ENCODE measurements at places on chromosomes 2 and 18.

DNA sequence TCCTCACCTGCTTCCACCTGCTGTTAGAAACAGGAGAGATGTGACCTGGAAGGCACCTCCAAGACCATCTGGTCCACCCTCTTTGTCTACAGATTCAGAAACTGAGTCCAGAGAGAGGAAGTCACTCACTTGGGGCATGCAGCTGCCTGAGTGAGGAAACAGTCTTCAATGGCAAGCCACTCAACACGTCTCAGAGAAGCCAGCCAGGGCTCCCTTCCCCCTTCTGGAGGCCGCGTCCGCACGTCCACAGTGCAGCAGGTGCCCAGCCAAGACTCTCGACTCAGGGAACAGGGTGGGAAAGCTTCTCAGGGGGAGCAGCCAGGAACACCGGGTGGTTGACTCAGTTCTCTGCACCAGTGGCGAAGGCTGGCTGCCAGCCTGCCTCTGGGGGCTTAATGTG is 201.7 kb downstream of the BCL11A start:
- no peak for DNase-seq

DNA sequence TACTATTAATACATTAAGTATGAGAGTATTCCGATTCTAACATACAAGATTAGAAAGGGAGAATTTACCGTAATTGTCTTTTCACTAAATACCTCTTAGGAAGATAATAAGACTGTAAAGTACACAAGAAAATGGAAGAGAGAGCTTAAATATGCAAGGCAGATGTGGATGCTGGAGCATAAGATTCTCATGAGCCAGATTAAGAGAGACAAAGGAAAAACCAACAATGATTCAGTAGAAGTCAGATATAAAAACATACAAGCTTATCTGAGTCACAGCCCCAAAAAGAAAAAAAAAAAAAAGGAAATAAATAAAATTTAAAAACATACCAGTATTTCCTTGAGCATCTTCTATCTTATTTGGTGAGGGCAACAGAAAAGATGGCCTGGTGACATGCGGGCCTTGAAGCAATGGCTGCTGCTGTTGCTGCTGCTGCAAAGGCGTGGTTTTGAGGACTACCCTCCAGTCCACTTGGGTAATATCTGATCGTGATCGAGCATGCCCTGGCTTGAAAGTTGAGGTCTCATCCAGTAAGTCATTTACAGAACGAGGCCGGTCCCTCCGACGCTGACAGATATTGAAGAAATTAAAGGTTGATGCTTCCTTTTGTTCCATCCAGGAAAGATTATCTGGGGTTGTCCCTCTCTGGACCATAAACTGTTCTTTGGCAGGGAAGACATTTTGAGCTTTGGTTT is 24.5 kb downstream of the PLEKHM3 start:
- no peak for DNase-seq

GRCh38 chr2:190637903-190638618 is 10.8 kb upstream of the NAB1 start:
- no peak for DNase-seq

GRCh38 chr2:180579388-180579787 is 401.0 kb upstream of the UBE2E3 start:
- no peak for DNase-seq

DNA sequence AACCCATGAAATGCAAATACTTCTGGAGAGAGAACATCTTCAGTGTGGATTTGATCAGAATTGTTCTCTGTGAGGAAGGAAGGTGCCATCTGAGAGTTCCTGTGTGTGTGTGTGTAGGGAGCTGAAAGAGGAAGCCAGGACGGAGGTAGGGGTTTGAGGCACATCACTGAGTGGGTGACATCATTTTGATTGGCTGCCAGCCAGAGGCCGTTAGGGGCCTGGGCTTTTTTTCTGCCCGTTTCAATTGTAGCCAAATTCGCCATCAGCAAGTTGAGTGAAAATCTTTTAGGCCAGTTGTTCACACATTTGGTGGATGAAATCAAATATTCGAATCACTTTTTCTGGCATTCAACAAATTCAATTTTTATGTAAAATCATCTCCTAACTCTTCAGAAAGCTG is 48.9 kb downstream of the TSN start:
- peak; percentile 11 for DNase-seq

GRCh38 chr2:240892925-240893324 is 3.0 kb downstream of the MAB21L4 start:
- DNase-seq = no peak

GRCh38 chr18:35182151-35182550 is 58.7 kb upstream of the ZNF397 start:
- DNase-seq = no peak

DNA sequence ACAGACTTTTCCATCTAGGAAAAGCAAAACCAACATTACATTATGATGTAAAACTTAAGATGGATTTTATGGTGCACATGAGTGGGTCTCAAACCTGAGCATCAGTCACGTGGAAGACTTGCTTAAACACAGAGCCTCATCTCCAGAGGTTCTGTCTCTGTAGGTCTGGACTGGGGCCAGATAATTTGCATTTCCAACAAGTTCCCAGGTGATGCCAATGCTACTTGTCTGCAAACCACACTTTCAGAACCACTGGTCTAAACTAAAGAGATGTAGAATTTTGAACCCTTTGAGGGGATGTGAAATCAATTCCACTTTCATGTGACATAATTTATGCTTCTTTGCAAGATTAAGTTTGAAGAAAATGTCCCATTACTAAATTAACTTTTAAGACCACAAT is 522.8 kb downstream of the MBD2 start:
- no peak for DNase-seq

DNA sequence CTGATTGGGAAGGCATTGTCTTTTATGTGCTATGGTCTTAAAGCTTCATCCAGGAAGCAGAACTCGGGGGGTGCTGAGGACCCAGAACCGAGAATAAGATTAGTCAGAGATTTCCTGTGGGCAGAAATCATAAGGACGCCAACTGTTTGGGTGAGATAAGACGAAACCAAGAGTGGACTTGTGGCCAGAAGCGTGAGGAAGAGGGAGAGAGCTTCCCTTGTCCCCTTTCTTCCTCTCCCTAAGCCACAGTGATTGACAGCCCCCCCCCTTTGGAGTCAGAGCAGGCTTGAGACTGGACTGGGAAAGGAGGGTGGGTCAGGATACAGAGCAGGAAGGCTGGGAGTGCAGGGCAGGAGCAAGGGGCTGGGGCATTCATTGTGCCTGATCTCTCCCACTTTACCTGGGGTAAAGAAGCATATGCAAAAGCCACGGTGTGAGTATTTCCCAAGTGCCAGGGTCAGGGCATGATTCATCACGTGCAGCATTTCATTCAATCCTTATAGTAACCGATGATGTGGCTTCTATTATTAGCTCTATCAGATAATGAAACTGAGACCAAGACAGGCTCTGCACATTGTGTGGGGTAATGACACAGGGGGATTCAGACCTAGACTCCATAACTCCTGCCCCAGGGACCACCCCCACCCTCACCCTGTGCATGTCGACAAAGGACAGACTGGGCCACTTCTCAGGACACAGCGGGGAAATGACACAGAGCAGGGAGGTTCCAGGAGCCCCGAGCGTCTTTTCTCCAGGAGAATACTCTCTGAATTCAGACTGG is 3.0 kb upstream of the IL1RN start:
- DNase-seq = peak; percentile 95

DNA sequence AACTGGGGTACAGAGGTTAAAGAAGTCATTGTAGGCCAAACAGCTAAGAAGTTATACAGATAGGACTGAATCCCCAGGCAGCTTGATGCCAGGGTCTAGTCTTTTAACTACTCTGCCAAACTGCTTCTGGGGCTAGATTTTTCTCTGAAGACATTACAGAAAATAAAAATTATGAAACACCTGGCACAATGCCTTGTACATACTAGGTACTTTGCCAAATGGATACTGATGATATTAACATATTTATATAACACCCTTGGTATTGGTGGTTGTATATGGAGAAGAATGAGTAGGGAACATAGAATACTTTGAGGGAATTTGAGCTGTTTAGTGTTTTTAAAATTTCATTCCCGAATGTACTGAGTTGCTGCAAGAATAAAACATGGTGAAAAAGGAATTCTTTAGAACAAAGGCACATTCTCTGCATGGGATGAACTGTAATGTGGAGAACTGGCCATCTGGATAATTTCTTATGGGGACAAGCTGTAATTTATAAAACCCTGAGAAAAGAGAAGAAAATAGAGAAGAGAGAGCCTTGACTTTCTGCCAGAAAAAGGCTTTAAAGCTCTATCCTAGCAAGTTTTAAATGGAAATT is 210.9 kb upstream of the TMEM200C start:
- no peak for DNase-seq

DNA sequence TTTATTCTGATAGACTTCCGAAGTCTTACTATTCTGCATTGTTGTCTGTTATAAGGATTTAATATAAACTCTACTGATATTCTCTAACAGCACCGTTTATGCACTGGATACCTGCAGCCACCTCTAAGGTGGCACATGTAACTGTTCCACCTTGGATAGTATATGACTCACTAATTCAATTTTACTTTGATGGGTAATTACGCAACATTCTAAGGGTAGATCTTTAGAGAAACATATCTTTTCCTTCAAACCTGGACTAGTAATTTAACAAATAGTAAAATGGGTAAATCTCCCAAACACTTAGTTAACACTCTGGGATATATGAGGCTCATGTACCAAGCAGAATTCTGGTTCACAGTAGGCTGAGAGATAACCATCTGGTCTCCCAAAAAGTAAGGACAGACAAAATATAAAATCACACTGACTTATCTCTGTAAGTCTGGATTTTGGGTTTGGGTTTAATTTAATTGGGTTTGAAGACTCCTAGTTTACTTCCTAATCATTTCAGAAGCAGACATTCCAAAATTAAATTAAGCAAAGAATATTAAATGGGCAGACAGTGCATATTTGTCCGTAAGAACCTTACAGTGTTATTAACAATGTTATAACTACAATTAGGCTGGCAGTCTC is 414.8 kb downstream of the TGIF1 start:
- DNase-seq = no peak

GRCh38 chr2:1986166-1986565 is 241.9 kb upstream of the PXDN start:
- no peak for DNase-seq

DNA sequence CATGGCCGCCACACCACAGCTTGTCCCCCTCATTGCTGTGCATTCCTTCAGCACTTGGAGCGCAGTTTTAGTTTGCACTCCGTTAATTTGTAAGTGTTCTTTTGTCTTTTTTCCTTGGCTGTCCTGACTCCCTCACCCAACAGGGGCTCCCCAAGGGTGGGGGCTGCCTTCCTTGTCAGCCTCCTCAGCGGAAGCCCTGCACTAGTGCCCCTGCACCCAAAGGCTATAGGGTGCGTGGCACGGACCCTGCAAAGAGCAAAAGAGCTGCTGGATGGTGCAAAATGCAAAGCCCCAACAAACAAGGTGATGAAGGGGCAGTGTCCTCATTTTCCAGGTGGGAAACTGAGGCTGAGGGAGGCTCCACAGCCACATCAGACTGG is 46.8 kb downstream of the EMX1 start:
- no peak for DNase-seq

DNA sequence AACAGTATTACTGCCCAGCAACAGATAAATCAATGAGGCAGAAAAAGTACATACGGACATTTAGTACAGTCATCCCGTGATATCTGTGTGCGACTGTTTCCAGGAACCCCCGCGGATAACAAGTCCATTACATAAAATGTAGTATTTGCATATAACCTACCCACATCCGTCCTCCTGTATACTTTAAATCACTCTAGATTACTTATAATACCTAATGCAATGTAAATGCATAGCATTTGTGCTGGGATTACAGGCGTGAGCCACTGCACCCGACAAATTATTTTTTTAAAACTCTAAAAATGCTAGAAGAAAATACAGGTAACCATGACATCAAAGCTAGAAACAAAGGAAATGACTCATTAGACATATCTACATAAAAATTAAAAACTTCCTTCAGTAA is 91.6 kb downstream of the FAM161A start:
- no peak for DNase-seq

DNA sequence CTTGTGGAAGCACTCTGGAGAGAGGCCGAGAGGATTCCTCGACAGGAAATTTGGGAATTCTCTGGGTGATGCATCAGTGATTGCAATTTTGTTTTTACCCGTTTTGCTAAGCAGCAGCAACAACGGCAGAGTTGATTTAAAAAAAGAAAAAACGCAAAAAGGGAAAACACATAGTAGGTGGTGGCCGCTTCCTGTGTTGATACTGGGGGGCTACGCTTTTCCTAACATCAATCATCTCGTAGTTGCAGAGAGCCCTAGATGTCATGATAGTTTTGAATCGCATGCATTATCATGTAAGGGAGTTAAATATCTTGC is 271 bp upstream of the RBM43 start:
- DNase-seq = no peak

GRCh38 chr2:206688990-206689389 is 29.2 kb downstream of the DYTN start:
- DNase-seq = no peak

GRCh38 chr2:196399722-196400691 is 228.6 kb upstream of the STK17B start:
- peak; percentile 92 for DNase-seq

DNA sequence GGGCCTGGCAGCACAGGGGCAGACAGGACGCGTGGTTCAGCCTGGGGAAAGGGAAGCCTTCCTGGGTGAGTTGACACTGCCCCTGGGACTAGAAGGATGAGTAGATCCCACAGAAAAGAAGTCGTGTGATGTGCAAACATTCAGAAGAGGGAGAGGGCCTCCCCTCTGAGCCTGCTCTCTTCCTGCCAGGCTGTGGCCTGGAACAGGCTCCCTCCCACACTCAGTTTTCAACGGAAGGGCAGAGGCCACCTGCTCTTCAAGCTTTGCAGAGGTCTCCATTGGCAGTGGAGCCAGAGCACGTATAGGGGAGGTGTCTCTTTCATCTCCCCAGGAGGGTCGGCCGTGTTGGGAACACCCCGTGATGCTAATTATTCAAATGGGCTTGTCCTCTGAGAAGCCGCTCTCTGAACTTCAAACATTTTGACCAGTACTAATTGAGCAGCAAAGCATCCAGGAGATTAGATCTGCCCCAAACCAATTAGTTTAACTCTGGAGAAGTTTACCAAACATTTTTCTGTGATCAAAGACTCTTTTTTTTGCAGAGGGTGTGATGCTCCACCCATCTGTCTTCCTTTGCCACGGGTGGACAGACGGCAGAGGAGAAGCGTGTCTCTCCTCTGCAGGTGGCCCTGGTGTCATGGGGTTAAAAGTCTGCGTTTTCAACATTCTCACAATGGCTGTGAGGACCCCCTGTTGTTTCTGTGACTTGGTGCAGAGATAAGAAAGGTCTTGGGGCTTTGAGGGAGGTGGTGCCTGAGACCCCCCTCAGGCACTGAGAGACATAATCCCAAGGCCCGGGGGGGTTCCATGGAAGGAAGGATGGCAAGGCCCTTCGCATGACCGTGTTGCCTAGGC is 29.5 kb upstream of the ODC1 start:
- no peak for DNase-seq

- no peak for DNase-seq
Observed at GRCh38 chr2:189022053-189022481, 47.9 kb downstream of the COL3A1 start.

GRCh38 chr2:202749477-202749876 is 114.7 kb downstream of the FAM117B start:
- DNase-seq = no peak

GRCh38 chr2:171013851-171014250 is 84.8 kb downstream of the GORASP2 start:
- DNase-seq = no peak

GRCh38 chr18:77173275-77174030 is 40.9 kb upstream of the MBP start:
- no peak for DNase-seq

GRCh38 chr18:38940863-38941531 is 1375.4 kb upstream of the CELF4 start:
- peak; percentile 97 for DNase-seq
